ENCODE measurements at places on chromosomes 16 and 17.

- DNase-seq = no peak
These were observed 3.3 kb upstream of the VPS4A start for GRCh38 chr16:69307856-69308255.

DNA sequence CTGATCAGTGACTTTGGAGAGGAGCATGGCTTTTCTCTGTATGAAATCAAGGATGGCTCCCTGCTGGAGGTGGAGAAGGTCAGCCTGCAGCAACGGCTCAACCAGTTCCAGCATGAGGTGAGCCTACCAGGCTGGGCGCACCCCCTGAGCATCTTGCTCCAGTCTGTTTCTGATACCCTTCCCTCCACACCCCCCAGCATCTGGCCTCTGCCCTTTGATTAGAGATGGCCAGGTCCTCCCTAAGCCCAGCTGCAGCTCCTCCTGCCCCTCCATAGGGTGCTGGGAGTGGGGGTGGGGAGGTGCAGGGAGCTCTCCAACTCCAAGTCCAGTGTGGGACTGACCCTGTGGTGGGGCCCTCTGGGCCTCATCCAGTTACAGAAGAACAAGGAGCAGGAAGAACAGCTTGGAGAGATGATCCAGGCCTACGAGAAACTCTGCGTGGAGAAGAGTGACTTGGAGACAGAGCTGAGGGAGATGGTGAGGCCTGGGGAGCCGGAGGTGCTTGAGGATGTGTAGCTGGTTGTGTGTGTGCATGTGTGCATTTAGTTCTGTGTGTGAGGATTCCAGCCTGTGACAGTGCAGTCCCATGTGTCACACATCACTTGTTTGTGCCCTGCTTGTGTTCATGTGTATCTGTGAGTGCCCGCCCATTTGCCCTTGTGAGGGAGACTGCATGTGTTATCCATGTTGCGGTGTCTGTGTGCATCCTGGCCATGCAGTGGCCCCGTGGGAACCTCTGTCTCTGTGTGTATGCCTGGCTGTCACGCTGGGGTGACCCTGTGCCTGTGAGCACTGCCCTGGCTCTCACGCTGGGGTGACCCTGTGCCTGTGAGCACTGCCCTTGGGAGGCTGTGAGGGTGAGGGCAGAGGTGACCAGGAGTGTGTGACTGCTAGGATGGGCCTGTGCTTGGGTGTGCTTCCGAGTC lies 3.0 kb downstream of the TBKBP1 start:
- DNase-seq = no peak

- no peak for DNase-seq
These were observed 81.7 kb downstream of the ZDHHC7 start for GRCh38 chr16:84929421-84930297.

DNA sequence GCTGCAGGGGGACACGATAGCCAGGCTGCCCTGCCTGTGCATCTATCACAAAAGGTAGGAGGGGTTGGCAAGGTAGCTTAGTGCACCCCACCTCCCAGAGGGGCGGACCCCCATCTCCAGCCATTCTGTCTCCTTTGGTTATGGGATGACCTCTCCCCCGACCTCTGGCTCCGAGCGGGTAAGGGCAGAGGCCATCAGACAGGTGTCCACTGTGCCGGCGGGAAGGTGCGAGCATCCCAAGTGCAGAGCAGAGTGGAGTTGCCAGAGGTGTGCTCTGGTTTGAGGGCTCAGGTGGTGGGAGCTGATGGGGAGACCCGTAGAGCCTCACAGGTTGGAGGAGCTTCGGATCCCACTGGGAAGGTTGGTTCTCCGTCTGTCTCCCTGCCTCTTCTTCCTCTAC lies 11.7 kb downstream of the LDHD start:
- DNase-seq = no peak

GRCh38 chr17:9200699-9201359 lies 179.5 kb downstream of the NTN1 start:
- no peak for DNase-seq

- peak; percentile 42 for DNase-seq
These were observed 22.1 kb downstream of the SOX8 start for GRCh38 chr16:1003391-1004347.

DNA sequence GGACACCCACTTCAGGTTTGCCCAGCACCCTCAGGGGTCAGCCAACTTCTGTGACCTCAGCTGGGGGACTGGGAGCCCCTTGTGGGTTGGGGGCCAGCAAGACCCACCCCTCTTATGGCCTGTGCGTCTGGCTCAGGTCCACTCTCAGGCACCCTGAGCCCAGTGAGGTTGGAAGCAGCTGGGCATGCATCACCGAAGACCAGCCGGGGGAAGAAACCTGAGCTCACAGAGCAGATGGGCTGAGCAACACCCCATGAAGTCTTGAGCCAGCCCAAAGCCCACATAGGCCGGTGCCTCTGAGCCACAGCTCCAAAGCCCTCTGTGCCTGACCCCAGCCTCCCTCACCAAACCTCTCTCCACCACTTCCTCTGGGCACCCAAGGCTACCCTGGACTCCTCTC lies 166.7 kb downstream of the RBFOX3 start:
- DNase-seq = no peak

DNA sequence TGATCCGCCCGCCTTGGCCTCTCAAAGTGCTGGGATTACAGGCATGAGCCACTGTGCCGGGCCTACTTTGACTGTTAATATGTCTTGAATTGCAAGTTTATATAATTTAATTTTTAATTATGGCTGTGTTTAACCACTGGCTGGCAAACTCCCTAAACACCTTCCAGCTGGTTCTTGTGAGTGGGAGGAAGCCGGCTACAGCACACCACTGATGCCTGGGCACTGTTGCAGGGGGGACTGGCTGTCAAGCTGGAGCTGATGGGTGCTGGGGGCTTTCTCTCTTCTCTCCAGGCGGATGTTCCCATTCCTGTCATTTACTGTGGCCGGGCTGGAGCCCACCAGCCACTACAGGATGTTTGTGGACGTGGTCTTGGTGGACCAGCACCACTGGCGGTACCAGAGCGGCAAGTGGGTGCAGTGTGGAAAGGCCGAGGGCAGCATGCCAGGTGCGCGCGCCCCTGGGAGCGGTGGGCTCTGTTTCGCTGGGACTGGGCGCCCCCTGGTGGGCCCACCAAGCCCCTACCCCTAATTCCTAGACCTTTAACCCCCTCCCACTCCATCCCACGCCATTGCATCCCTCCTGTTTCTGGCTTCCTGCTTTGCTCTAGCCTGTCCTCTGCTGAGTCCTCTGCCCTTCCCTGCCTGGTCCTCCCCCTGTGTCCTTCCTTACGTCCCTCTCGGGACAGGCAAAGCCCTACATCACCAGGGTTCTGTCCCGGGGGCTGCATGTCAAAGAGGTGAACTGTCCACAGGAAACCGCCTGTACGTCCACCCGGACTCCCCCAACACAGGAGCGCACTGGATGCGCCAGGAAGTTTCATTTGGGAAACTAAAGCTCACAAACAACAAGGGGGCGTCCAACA lies 9.5 kb downstream of the TBX21 start:
- DNase-seq = no peak

GRCh38 chr16:5381481-5381880 lies 283.9 kb upstream of the EEF2KMT start:
- DNase-seq = no peak

GRCh38 chr17:17416007-17416399 lies 60.8 kb upstream of the MED9 start:
- DNase-seq = no peak

GRCh38 chr16:4936991-4937781 lies at the start of gene PPL:
TSS of gene PPL (minus strand) at chr16:4937148. CDS start at chr16:4937045, 103 bp downstream.
- DNase-seq = no peak

GRCh38 chr17:8015957-8016631 lies 13.7 kb downstream of the GUCY2D start:
- peak; percentile 14 for DNase-seq

DNA sequence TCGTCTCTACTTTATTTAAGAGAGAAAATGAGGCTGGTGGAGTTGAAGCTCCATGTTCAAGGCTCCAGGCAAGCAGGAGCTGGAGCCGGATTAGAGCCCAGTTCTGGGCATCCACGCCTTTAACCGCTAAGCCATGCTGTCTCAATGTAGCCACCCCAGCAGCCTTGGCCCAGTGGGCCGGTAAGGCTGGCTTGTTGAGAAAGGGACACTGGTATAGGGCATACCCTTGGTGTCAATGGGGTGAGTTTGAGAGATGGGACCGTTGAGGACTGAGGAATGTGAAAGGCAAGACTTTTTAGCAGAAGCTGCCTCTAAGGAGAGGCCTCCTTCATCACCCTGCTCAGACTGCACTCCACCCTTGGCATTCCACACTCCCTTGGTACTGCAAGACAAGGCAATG lies 147.4 kb downstream of the CYLD start:
- no peak for DNase-seq

- no peak for DNase-seq
These were observed 1.6 kb upstream of the CCL14 start for GRCh38 chr17:35988164-35988563.

GRCh38 chr17:61833536-61834193 lies 29.7 kb downstream of the BRIP1 start:
- DNase-seq = no peak

- no peak for DNase-seq
These were observed 26.0 kb downstream of the CD300LF start for GRCh38 chr17:74686761-74687160.

DNA sequence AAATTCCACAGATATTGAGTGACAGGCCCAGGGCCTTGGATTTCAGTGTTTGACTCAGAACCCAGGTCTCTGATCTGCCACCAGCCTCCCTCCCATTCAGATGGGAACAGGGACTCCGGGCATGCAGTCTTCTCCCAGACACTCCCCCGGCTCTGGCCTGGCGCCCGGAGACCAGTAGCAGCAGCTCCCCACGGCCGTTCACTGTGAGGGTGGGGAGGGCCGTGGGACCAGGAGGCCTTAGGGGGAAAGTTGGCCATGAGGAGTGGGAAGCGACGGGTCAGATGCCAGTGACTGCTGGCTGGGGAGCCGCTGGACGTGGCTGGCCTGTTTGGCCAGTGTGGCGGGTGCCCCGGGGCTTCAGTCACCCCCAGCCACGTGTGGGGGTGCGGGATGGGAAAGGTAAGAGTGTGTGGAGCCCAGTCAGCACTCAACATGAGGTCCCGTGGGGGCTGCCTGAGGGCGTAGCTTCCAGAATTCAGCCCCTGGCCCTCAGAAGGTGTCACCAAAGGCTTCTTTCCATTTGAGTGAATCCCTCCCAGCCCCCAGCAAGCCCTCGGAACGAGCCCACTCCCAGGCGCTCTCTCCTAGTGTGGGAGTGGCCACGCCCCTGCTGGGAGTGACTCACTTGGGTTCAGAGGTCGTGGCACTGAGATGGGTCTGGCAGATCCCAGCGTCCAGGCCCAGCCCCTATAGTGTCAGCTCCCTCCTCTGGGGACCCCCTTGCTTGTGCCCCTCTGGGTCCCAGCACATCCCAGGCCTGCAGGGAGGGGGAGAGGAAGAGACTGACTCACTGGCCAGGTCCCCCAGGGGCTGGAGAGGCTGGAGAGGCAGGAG lies 309.4 kb downstream of the SEC14L1 start:
- DNase-seq = peak; percentile 77

- no peak for DNase-seq
These were observed 9.3 kb upstream of the CAPNS2 start for GRCh38 chr16:55557186-55557585.

DNA sequence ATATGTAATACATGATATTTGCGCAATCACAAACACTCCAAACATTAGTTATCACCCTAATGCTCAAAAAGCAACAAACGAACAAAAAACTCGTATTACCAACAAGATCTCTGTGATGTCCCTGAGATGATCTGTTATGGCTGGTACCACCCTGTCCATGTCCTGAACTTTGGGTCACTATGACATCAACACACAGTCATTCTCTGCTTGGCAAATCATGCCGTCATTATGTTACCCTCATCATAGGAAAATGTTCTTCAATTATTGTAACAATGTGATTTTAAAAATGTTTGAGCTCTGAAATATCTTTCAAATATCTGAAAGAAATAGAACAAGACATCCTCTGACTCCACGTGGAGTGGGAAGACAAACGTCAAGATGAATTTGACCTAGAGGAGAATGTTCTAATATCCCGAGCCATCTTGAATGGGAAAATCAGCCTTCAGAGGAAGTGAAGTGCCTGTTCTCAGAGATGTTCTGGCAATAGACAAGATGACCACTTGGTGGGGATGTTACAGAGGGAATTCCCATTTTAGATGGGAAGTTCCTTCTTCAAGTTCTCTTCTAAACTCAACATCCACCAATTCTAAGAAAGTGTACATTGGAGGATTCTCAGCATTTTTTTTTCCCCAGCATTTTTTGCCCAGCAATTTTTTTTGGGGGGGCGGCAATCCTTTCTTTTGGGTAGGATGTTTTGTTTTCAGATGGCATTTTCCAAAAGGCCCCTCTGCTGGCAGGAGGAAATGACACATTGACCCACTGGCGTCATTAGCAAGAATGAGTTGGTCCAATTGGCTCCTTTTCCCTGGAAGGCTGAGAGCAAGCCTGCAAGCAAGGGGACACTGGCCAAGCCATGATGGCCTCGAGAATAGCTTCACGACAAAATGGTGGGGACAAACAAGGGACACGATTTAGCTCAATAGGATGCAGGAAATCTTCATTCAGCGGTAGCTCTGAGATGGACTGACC lies 3.7 kb upstream of the HSD17B2 start:
- no peak for DNase-seq

DNA sequence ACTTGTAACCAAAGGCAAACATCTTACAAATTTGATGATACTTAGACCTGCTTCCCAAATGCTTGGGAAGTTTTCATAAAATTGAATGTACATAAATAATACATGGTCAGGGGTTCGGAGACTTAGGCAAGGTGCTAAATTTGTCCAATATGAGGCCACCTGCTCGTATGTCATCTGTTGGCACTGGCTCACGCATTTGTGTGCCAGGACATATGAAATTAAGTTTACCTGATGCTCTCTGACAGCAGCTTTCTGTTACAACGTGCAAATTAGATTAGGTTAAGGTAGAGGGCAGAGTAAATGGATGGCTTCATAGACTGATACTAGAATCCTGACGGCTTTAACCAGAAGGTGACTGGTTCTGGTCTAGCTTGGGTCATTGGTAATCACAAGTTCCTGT lies 970.3 kb upstream of the RBFOX1 start:
- DNase-seq = no peak

DNA sequence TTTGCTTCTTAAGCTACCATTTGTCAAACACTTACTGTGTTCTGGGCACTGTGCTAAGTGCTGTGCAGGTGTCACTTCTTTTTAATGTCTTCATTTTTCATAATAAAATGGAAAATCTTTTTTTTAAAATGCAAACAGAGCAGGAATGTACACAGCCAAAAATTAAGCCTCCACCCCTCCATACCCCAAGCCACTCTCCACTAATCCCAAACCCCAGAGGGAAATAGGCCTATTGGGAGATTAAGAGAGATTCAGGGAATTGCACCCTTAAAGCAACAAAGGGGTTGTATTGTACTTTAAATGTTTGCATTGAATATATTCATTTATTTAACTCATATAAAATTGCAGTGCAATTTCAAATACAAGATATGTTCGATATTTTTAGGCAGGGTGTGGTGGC lies 28.6 kb upstream of the GAN start:
- DNase-seq = no peak

DNA sequence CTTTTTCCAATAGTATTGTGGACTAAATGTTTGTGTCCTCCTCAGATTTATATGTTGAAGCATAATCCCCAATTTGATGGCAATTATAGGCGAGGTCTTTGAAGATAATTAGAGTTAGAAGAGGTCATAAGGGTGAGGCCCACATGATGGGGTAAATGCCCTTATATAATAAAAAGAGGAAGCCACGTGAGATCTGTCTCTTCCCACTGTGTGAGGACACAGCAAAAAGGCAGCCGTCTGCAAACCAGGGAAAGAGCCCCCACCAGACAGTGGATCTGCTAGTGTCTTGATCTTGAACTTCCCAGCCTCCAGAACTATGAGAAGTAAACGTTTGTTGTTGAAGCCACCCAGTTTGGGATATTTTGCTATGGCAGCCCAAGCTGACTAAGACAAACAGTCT lies 76.0 kb downstream of the LYRM1 start:
- no peak for DNase-seq

Measured in stimulated activated CD4-positive, alpha-beta T cell treated with anti-CD3 and anti-CD28 coated beads, Interleukin-12 subunit alpha, Interleukin-12 subunit beta, amount 100 ng/mL, for 24 hours (primary cell).